Activated T-cell treated with anti-CD3 and anti-CD28 coated beads for 4 hours (primary cell): ENCODE measurements at places on chromosomes 16 and 17.

GRCh38 chr16:23893986-23894385, 58.2 kb downstream of the PRKCB start:
- DNase-seq = no peak

- DNase-seq = no peak
Measured at GRCh38 chr16:3951861-3952736, 71.6 kb upstream of the CREBBP start.

GRCh38 chr16:64397042-64397441, 724.8 kb downstream of the CDH11 start:
- DNase-seq = no peak

- DNase-seq = no peak
Measured at GRCh38 chr17:81164371-81165245, 699 bp upstream of the PVALEF start.

DNA sequence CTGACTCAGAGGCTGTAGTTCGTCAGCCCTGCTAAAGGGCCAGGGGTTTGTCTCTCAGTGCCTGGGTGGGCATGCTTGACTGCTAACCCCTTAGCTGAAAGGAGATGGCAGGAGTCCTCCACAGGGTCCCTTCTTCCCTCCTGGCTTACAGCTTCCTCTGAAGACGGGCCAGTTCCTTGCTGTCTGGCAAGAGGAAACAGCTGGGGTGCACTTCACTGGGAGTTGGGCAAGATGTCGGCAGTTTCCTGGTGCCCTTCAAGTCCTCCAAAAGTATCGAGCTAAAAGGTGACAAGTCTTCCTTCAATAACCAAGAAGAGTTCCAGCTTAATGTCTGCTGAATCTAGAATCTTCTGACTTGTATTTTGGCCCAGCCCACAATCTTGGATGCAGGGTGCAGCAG, 23.4 kb downstream of the NUP85 start:
- DNase-seq = no peak

- no peak for DNase-seq
Measured at GRCh38 chr17:30534938-30535921, 58.0 kb downstream of the GOSR1 start.

DNA sequence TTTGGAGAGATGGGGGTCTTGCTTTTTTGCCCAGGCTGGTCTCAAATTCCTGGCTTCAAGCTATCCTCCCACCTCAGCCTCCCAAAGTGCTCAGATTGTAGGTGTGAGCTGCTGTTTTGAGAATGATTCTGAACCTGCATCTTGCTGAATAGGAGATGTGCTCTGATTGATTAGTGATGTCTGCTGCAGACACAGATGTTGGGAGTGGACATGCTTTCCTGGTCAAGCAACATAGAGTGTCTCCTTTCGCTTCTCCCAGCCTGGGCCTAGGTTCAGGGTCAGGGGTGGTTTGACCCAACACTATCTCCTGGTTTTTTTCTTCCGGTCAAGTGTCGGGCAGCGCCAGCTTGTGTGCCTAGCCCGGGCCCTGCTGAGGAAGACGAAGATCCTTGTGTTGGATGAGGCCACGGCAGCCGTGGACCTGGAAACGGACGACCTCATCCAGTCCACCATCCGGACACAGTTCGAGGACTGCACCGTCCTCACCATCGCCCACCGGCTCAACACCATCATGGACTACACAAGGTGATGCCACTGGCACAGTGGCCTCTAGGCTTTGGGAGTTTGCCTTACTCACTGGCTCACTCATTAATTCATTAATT, 85.2 kb downstream of the ABCC6 start:
- DNase-seq = no peak

DNA sequence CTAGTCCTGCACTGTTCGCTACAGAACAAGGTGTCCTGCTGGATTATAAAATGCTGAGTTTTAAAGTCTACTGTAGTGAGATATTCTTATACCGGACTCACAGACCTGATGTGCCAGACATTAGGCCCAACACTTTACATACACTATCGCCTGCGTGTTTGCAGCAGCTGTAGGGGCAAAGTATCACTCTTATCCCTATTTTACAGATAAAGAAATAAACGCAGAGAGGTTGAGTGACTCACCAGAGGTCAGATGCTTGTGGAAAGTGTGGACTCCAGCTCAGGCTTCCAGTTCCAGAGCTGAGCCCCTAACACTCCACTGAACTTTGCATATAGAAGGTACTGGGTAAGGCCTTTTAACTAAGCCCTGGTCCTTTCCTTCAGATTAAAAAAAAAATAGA, 47.4 kb downstream of the PLXDC1 start:
- DNase-seq = no peak

GRCh38 chr16:51111759-51112158, 39.3 kb downstream of the SALL1 start:
- no peak for DNase-seq

DNA sequence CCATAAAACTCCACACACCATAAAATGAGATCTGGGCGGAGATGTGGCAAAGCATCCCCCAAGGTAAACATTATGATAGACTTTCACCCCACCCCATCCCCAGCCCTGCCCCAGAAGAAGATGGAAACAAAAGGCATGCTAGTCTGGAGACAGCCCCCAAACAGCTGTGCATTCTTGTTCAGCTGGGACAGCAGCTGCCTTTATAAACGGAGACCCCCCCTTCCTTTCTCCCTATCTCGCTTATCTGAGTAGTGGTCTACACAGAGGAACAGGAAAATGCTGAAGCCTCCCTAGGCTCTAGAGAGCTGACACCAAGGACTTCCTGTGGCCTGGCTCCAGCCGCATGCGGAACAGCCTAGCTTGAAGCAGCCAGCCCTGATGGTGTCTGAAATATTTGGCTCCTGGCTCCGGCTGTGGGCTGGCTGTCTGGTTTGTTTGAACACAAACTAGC, 190.3 kb upstream of the ANKFN1 start:
- DNase-seq = no peak

DNA sequence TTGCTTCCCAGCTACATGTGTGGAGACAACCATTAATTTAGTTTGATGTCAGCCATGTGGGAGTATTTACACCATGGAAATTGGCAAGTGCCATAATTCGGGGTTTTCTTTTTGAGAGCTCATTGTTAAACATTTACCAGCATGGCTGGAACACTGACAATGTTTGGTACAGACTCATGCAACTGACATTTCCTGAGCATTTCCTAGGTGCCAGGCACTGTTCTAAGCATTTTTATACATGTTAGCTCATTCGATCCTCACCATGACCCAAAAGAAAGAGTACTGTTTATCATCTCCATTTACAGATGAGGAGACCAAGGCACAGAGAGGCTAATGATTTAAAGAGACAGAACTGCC, 86.9 kb downstream of the FOXL1 start:
- DNase-seq = no peak

GRCh38 chr16:3283543-3284447, 504 bp downstream of the ZNF263 start:
- DNase-seq = no peak

GRCh38 chr17:10724546-10725195, 5.2 kb downstream of the TMEM220 start:
- no peak for DNase-seq

GRCh38 chr17:38768417-38768816, 15.9 kb downstream of the PSMB3 start:
- DNase-seq = no peak

- no peak for DNase-seq
Measured at GRCh38 chr16:64771273-64771672, 350.6 kb downstream of the CDH11 start.

DNA sequence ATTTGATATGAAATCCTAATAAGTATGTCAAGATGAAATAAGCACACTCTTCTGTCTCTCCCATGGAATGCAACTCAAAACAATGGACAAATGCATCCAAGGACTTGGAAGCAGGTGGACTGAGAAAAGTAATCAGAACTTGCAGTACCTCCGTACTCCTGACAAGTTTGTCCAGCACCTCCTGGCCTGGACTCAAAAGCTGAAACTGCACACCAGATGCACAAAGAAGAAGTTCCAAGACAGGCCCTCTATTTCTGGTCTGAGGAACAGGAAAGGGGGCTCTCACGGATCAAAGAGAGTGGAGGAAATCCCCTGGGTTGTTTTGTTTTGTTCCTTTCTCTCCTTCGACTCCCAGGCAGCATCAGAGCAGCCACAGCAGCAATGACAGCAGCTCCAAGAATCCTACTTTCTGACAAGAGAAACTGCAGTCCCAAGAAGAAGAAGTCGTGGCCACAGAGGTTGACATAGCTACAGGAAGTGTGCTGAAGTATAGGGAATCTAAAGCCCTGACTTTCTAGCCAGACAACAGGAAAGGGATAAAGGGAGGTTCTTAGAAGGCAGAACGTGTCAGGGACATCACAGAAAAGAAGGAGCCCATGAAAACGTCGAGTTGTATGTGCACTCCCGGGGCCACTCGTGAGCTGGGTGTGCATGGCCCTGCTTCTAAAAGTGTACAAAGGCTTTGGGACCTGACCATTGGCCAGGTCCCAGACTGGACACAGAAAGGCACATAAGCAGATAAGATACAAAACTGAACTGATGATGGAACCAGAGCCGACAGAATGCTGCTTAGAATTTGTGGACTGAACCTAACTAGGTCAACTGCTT, 29.3 kb downstream of the AKAP10 start:
- DNase-seq = no peak

DNA sequence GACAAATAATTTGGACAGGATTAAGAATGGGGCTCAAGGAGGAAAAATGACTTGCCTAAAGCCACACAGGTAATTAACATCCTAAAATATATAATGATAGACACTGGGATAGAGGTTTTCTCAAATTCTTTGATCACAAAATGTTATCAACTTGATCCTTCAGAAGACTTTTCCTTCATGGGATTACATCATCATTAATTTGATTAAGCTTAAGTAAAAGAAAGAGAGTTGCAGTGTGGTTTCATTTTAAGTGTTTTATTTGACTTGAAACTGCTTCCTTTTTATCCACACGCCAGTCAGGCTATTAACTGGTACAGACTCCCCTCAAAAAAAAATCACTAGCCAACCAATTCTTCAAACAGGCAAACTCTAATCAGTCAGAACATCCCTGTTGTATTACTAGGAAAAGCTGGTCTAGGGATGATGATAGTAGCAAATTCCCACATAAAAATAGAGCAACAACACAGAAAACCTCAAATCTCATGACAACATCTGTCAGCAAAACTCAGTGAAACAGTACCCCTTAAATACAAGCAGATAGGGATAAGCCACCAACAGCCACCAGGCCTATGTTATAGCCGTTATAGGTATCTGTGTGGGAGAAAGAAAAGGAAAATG, 32.5 kb downstream of the AKAP10 start:
- no peak for DNase-seq

DNA sequence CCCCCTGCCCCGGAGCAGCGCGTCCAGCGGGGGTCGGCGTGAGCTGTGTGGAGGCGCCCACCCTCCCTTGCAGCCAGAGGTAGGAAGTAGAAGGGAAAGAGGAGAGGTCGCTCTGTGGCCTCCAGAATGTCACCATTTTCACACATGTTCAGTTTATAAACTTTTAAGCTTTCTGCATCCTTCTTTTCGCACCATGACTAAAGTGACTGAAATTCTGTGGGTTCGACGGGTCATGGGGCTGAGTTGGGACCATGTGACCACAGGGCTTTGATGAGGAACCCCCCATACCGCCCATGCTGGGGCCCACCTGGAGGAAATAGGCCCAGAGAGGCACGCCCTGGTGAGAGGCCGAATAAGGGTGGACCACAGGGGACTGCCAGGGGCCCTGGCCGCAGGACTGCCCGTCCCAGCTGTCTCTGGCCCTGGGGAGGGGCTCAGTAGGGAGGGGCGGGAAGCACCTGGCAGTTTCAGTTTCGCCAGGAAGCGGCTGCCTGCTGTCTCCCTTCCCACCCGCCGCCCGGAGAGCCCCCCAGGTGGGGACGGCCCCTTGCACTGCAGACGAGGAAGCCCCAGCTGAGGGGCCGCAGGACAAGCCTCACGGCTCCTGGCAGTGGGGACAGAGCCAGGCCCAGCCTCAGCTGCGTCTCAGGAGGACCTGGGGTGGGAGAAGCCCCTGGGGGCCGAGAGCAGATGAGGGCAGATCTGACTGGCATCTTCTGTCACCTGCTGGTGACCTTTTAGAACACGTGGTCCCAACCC, 9.0 kb downstream of the CBFA2T3 start:
- no peak for DNase-seq

GRCh38 chr16:78183437-78184237, 84.2 kb downstream of the WWOX start:
- DNase-seq = no peak

DNA sequence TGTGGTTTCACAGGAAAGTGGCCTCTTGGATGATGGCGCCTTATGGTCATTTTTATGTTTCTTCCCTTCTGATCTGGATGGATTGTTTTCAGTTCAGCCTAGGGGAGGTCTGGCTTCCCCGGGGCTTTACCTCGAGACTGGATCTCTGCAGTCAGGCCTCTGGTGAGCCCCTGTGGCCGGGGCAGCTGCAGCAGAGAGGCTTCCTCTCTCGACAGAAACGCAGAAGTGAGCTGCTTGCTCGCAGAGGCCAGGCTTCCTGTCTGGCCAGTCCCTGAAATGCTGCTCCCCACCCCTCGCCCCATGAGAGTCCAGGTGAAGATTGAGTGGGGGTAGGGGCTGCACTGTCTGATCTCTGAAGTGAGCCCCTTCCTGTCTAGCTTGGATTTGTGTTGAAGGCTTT, 44.0 kb downstream of the PLCG2 start:
- no peak for DNase-seq

DNA sequence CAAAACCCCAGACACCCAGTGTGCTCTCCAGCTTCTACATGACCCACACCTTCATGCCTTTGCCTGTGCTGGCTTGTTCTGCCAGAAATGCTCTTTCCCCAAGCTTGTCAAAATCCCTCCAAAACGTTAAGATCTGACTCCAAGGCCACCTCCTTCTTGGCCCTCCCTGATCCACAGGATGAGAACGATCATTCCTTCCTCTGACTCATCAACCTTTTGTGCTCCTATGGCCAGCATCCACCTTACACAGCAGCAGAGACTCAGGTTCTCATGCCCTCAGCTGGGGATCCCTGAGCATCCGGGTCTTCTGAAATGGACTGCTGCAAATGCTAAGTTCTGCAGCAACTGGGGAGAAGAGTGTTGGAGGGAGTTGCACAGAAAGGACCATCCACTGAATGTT, 2.9 kb downstream of the ZBTB4 start:
- DNase-seq = no peak

GRCh38 chr17:48162946-48163506, 55.5 kb downstream of the SNX11 start:
- DNase-seq = no peak
